ENCODE measurements at places on chromosomes 12 and 14.

GRCh38 chr12:120529641-120530417 lies 871 bp upstream of the COQ5 start:
- DNase-seq, result no peak

DNA sequence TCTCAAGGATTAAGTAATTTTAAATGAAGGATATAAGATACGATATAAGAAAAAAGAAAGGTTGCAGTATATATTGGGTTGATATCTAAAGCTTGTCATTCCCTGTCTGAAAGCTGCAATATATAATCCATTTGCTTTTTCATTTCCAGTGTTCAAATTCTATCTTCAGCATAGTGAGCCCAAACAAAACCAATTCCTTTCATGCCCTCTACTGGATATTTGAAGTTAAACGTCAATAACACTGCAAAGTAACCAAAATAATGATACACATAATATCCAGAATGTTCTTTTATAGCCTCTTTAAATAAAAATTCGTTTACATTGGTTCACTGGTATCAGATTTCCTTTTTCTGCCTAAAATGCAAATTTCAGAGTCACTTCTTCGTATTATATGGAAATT lies 64.5 kb upstream of the DAAM1 start:
- DNase-seq, result no peak

- no peak for DNase-seq
These were observed 258.4 kb upstream of the SFSWAP start for GRCh38 chr12:131452444-131452860.

DNA sequence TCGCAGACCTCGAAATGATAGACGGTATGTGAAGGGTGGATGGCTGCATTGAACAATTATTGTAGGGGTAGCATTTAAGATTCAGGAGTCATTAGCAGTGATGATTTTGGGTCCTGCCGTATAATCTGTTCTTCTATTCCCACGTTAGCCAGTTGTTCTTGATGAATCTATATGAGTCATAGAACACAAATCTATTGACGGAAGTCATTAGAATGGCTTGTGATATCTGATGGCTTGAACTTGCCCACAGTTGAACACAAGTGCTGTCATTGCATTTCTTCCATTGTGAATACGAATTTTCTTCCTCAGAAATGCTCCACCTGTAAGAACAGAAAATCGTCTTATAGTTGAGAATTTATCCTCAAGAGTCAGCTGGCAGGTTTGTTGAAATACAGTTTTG lies 1.9 kb downstream of the SRSF5 start:
- DNase-seq, result no peak

- DNase-seq, result no peak
These were observed 133.2 kb downstream of the PRKCH start for GRCh38 chr14:61454545-61454944.

Measured in NCI-H1436 treated with DMSO at 0.1 percent for 48 hours (cell line).